ENCODE measurements at places on chromosomes 3 and 15. TPM values are rescaled to one million over a fixed set of nuclear protein-coding genes. Genes with fewer than 3 reads are reported as not detected.

GRCh38 chr3:188205992-188206416 lies 52.0 kb downstream of the LPP start:
- peak; percentile 49 for DNase-seq

DNA sequence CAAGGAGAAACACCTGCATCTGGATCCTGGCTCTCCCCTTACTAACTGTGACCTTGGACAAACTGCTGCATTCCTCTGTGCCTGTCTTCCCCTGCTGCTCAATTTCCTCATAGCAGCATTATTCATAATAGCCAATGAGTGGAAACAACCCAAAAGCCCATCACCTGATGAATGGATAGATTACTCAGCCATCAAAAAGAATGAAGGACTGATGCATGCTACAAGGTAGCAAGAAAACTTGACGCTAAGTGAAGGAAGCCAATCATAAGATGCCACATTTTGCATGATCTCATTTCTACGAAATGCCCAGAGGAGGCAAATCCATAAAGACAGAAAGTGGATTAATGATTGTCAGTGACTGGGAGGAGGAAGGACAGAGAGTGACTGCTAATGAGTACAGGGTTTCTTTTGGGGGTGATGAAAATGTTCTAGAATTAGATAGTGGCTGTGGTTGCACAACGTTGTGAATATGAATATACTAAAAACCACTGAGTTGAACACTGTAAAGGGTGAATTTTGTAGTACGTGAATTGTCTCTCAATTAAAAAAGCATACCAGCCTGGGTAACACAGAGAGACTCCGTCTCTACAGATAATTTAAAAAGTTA lies 11.2 kb downstream of the IGDCC4 start:
- no peak for DNase-seq

GRCh38 chr15:99722406-99722805 lies 10.8 kb downstream of the LYSMD4 start:
- DNase-seq: no peak

DNA sequence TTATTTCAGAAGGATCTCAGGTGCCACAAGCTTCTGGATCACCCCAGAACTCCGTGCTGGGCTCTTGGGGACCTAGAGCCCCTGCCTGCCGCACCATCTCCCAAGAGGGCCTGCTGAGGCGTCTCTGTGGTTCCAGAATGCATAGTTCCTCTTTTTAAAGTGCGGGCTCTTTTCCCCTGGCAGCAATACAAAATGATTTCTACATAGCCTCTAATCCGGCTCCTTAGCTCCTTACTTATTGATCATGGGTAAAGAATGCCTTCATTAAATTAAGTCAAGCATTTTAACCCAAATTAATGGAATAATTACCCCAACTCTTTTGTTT lies 121.9 kb downstream of the ATP10A start:
- no peak for DNase-seq

Gene C3orf49
- total RNA-seq: not detected

DNA sequence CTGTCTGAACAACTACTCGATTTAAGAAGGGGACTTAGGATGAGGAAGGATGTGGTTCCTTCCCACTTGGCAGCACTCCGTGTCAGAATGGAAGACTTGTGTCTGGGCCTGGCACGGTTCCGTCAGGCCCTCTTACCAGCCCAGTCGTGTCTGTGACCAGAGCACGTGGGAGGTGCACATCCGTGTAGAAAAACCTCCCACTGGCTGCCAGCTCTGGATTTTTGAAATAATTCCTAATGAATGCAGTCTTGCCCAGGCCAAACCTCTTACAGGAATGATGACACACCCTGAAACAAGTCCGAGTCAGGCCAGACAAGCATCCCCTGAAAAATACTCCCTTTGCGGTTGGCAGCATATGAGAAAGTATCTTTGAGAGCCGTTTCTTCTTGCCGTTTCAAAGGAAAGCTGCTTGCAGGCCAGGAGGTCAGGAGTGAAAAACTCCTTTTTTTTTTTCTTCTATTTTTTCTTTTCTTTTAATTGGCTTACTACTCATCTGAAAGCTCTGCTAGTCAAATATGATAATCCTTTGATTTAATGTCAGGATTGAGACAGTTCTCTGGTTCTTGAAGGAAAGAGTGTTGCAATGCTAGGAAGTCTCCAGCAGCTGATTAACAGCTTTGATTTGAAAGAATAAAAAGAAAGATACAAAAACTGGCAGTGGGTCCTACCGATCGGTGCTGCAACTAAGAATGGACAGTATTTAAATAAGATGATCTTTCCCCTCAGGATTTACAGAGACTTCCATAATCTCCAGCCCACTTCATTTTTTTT lies 19.8 kb downstream of the IL1RAP start:
- peak; percentile 22 for DNase-seq

Gene TMC3
- total RNA-seq: 0.08 TPM

DNA sequence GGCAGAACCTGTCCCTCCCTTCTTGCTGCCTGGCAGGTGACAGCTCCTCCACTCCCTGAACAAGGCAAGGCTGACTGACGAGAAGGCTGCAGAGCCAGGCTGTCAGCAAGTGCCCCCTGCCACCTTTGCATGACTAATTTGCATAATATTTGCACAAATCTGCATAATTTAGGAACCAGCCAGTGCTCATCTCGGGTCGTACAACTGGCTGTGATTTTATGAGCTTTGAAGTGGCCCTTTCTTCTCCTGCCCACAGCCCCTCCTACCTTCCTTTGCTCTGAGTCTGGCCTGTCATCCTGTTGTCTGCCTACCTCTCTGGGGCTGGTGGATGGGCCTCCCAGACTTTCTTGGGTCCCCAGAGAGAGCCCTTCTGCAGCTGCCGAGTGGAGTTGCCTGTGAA lies 58.9 kb downstream of the LINGO1 start:
- no peak for DNase-seq

Gene LRRIQ4
- total RNA-seq: not detected

- DNase-seq: no peak
Observed at GRCh38 chr15:34324933-34325332, 12.6 kb downstream of the SLC12A6 start.

Gene AMT
- 20.6 TPM for total RNA-seq

GRCh38 chr3:188697127-188697526 lies 474.6 kb upstream of the TPRG1 start:
- no peak for DNase-seq

DNA sequence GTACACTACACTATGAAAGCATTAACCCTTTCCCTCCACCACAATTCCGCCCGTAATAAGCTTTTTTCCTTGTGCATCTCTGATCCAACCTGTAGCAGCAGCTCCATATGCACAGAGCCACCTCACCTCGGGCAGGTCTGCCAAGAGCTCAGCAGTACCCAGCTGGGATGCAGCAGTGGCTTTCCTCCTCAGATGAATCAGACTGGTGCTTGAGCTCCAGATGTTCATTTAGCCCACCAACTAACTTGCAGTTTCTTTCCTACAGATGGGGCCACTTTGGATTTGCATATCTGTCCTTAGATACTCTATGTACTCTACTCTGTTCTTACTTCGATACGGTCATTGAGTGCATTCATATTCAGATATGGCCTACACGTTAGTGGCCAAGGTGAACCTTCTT lies 14.8 kb upstream of the FSIP1 start:
- no peak for DNase-seq
